ENCODE measurements at places on chromosomes 7 and 10.

DNA sequence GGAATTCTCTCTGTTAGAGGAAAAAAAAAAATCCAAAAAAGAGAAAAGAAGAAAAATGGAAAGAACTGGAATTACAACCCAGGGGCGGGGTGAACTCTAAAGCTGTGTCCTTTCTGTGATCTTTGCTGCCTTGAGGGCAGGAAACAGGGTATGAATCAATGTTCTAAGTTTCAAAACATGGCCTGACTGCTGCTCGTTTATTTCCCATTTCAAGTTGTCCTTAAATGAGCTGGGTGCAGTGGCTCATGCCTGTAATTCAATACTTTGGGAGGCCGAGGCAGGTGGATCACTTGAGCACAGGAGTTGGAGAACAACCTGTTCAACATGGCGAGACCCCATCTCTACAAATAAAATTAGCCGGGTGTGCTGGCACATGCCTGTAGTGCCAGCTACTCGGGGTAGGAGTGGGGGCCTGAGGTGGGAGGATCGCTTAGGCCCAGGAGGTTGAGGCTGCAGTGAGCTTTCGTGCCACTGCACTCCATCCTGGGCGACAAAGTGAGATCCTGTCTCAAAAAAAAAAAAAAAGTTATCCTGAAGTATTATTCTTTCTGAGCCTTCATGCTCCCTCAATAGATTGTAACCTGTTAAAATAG is 24.7 kb upstream of the TFAM start:
- no peak for DNase-seq

DNA sequence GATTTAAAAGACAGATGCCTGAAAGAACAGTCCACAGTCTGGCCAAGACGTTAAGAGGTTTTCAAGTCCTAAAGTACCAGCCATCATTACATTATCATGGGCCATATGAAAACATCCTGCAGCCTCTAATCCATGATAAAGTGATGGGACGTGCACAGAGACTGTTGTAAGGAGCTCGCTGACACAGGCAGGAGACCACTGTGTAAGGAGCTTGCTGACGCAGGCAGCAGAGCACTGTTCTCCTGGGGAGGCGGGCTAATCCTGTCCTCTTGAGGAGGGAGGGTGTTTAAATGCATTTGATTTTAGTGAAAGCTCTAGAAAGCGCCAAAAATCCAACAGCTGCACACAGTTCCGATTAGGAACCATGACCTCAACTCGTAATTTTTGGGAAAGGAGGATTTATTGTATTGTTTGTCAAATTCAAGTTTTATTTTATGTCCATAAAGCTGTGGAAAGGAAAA is 16.9 kb downstream of the SVIL start:
- DNase-seq = no peak

- peak; percentile 72 for DNase-seq
These were observed 225.8 kb upstream of the KLF14 start for GRCh38 chr7:130959743-130960207.

GRCh38 chr10:11865561-11865960 is 42.4 kb downstream of the PROSER2 start:
- no peak for DNase-seq

DNA sequence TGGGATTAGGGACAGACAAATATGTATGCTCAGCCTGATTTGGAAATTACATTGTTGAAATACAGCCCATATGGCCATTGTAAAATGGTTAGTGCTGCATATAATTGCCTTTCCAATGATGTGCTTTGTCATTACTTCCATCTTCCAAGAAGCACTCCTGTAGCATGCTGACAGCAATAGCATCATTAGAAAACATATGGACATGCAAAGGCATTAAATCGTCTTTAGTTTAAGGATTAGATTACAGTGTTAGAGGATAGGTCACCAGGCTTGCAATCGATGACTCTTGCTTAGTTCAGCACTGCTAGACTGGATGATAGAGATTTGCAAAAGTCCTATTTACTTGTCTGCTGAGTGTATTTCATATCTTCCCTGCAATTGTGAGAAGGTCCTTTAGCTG is 17.4 kb downstream of the AUTS2 start:
- DNase-seq = no peak

DNA sequence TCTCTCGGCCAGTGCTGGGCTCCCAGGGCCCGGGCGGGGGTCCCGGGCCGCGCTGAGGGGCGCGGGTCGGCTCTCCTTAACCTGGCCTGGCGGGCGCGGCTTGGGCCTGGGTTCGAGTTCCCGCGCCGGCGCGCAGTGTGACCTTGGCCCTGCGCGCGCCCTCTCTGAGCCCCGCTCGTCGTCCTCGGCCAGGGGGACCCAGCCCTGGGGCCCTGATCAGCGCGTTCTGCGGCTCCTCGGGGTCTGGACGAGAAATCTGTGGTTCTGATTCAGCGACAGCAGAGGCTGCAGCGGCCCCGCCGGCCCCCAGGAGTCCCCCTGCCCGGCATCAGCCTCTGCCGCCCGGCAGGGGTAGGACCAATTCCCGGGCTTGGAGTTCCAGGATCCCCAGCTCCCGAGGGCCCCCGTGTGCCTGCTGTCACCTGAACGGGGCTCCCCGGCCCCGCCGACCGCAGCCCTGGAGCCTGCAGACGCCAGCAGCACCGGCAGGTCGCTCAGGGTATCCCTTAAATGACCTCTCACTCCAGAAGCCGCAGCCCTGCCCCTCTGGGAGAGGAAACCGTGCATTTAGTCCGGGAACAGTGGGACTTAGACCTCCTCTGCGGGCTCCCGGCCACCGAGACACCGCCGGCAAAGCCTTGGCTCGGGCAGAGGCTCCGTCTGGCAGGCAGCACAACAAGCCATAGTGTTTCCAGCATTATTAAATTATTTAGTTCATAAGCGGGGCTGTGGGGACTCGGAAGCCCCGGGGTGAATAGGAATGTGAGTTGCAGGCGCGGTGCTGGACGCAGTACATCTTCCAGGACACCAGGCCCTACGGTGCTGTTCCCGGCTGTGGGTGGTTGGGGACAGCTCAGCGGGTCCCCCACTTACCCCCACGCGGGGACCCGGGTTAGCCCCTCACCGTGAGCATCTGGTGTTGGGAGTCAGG is 572 bp downstream of the CHST12 start:
- DNase-seq = peak; percentile 40

GRCh38 chr7:90458104-90458503 is 11.3 kb upstream of the PTTG1IP2 start:
- DNase-seq = no peak

GRCh38 chr7:117495308-117495707 is 15.5 kb downstream of the CFTR start:
- no peak for DNase-seq

DNA sequence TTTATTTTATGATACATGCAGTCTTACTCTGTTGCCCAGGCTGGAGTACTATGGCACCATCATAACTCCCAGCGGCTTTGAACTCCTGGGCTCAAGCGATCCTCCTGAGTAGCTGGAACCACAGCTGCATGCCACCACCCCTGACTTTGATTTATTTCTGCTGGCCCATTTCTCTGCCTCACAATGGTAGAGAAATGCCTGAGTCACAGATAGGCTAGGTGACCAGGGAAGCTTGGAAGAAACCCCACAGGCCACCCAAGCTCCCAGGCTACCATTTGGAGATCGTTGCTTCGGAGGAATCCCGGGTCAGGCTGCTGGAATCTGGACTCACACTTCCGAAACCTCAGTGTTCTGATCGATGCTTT is 17.4 kb upstream of the BAIAP2L1 start:
- no peak for DNase-seq

GRCh38 chr10:43091846-43092245 is 15.0 kb downstream of the RET start:
- no peak for DNase-seq

DNA sequence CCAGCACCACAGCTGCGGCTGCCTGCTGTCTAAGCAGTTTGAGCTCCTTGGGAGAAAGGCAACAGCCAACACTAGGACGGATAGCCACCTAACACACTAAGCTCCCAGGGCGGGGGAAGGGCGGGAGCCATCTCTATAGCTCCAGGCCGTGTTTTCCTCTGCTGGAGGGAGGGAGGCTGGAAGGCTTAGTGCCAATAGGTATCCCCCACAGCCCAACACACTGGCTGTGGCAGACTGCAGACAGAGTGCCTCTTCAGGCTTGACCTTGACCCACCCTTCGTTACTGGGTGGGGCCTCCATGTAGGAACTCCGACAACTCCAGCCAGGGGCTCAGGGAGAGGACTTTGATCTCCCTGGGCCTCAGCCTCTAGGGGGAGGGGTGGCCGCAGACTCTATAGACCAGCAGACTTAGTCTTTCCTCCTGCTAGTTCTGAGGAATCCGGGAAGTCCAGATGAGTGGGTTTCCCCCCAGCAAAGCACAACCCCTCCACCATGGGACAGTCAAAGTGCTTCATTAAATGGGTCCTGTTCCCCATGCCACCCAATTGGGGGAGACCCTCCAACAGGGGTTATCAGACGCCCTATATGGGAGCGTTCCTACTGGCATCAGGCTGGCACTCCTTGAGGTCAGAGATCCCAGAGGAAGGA is 314.4 kb upstream of the MKI67 start:
- no peak for DNase-seq

- no peak for DNase-seq
These were observed 54.1 kb upstream of the CYP26C1 start for GRCh38 chr10:93006435-93007039.

DNA sequence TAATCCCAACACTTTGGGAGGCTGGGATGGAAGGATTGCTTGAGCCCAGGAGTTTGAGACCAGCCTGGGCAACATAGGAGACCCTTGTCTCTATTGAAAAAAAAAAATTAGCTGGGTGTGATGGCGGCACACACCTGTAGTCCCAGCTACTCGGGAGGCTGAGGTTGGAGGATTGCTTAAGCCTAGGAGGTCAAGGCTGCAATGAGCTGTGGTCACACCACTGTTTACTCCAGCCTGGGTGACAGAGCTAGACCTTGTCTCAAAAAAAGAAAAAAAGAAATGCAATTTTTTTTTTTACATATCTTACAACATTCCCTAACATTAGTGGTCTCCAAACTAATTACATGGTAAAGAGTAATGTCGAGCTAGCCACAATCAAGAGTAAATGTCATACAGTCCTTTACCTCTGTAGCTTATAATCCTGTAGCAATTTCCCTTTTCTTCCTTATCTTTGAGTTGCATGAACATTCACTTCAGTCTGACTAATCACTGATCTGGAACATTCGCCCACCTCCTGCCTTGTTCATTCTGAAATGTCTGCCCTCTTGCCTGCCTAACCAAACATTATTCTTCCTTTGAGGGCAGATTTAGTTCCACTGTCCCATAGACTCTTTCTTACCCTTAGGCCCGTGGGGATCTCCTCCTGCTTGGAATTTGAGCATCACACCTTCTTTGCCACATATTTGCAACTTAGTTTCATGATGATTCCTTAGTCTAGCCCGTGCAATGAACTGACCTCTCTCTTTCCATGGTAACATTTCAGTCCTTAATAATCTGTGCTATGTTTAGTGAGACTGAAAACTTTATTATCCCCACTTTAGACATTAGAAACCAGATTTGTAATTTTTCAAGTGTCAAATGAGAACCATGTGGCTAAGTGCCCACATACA is 4.8 kb upstream of the VCL start:
- DNase-seq = no peak

DNA sequence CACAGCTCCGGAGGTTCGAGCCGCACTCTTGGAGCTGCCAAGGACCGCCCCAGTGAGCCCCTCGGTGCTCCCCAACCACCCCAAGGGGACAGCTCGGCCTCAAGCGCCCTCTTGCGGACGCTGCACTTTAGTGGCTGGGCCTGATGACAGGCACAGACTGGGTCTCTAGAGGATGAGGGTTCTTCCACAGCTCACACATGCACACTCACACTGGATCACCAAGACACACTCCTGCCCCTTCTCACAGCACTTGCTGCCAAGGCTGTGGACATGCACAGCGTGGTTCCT is 2.1 kb downstream of the RET start:
- peak; percentile 40 for DNase-seq

DNA sequence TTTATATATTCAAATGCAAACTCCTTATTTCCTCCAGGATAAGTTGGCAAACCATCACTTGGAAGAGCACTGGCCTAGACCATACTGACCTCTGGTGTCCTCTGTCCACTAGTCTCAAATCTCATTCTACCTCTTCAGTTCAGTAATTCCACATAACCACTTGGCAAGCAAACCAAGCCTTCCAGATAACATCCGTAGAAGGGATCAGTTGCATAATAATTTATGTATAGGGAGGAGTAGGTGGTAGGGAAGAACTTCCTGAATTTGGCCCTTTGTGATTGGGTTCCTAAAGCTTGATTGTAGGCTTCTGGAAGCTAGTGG is 55.0 kb downstream of the WAC start:
- DNase-seq = no peak

GRCh38 chr10:33125522-33126517 is 167.8 kb upstream of the ITGB1 start:
- peak; percentile 63 for DNase-seq

DNA sequence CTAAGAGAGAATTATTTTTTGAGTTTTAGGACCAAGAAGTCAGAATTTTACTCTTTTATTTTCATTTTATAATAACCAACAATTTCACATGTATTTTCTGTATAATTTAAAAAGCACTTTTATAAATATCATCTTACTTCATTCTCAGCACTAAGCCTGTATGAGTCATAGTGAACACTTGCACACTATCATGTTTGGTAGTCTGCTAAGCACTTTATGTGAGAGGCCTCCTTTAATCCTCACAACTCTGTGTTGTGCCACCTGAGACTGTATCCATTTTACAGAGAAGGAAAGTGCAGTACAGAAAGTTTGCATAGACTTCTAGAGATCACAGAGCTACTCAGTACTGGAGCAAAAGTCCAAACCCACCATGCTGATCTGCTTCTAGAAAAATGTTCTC is 939.6 kb downstream of the NRG3 start:
- no peak for DNase-seq

GRCh38 chr7:1806354-1806753 is 136.3 kb downstream of the ELFN1 start:
- DNase-seq = no peak

DNA sequence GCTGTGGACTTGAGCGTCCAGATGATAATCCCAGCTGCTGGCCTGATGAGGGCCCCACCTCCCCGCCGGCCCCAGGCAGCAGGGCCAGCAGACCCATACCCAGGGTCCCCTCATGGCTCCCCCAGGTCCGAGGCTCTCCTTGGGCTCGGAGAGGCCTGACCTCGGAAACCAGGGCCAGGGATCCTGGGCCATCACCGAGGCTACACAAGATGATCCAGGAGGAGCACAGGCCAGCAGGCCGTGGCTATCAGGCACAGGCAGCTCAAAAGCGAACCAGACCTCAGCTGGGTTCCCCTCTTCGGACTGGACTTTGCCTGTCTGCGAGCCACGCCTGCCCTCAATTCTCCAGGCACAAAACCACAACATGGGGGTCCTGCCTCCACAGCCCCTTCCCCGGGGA is 17.4 kb downstream of the PDGFA start:
- DNase-seq = no peak

DNA sequence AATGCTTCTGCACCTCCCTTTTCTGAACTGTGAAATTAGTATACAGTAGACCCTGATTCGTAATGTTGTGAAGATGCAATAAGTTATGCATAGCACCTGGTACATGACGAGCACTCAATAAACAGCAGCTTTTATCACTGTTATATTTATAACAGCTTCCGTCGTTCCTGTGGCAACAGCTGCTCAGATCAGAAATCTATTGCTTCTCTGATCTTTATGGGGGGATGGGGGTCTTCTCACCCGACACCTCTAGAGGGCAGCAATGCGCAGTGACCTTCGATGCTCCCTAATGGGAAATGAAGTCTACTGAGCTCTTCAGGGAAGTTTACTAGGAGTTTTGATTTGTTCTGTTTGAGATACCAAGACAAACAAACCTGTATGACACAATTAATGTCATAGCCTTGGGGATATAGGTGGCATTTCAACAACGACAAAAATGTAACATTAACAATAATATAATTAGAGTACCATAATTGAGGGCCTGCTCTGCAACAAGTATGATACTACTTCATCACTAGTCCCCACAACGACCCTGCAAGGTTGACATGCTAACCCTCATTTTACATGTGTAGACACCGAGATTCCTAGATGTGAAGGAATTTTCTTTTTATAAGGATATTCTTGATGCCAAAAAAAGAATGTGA is 289.6 kb downstream of the SFMBT2 start:
- peak; percentile 83 for DNase-seq
